ENCODE measurements at places on chromosomes 6 and 20.

DNA sequence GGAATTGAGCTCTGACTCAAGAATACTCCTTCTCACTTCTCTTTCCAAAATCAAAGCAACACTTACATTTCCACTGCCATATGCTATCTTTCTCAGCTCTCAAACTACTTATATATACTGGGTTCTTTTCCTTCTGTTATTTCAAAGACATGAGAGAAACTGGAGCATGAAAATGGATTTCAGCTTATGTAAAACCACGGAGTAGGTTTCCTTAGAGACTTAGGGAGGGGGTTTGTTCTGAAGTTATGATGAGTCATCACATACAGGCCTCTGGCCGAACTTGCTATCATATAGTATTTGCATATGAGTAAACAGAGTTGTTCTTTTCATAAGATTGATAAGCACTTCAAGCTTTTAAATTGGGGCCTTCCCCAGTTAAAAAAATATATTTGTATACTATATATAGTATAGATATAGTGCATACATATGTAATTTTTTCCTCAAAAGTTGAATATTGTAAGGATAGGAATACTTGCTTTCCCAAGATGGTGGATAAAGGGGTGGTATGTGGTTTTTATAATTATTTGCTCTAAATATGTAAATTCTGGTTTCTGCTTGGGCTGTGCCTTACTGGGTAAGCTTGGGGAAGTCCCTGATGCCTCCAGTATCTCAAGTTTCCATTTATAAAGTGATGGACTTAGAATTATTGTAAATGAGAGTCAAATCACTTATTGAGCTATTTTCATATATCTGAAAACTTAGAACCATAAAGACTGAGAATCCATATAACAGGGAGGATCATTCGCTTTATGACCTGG, 273.9 kb downstream of the RFPL4B start:
- DNase-seq: no peak

GRCh38 chr6:133954657-133955576, 1.9 kb downstream of the TBPL1 start:
- DNase-seq: no peak

DNA sequence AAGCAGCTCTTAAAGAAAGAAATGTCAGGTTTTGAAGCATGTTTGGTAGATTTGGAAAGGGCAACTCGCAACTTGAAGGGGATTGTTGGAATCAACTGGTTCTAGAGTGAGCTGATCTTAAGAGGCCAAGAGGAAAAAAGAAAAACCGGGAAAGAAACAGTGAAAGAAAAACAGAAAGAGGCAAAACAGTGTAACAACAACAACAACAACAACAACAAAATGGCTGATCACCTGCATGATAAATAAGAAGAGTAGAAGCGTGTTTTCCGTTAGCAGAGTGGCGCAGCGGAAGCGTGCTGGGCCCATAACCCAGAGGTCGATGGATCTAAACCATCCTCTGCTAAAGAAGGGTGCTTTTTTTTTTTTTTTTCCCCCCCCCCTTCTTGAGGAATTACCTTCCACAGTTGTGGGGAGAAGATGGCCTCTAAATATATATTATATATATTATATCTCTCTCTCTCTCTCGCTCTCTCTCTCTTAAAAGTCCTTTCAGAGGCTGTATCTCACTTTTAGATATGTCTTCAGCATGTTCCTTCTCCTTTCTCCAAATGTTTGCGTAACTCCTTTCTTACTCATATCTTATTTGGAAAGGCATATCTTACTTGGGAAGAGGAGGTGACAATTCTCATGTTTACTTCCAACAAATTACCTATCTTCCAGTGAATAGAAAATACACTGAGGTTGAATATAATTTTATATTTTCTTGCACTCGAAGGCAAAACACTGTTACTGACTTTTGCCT, 134.4 kb downstream of the OR2B2 start:
- no peak for DNase-seq

- no peak for DNase-seq
Observed at GRCh38 chr6:107490566-107491137, 735 bp downstream of the SOBP start.

- DNase-seq: no peak
Observed at GRCh38 chr6:20946022-20946421, 411.8 kb downstream of the CDKAL1 start.

GRCh38 chr6:89828988-89829471, 650 bp upstream of the CASP8AP2 start:
- DNase-seq: no peak

GRCh38 chr6:136964398-136964797, 42.3 kb downstream of the SLC35D3 start:
- DNase-seq: no peak

GRCh38 chr20:56840716-56841261, 211.7 kb downstream of the TFAP2C start:
- DNase-seq: no peak

- DNase-seq: no peak
Observed at GRCh38 chr6:41119508-41119907, 34.6 kb downstream of the TREML1 start.

- DNase-seq: no peak
Observed at GRCh38 chr20:47314647-47315338, 41.7 kb downstream of the ZMYND8 start.

DNA sequence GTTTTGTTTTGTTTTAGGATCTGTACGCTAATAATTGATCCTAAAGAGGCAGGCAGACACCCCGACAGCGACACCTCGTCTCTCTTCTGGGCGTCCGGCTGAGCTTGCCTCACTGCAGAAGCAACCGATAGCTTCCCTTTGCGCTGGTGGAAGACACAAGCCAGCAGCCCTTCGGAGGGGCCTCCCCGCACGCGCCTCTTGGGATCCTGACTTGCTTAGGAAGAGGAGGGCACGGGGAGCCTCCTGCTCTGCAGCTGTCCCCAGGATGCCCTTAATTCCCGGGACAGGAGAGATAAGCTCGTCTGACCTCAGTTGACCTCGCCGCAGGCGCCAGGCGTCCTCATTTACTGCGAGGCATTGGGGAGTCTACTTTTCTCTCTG, 94.0 kb downstream of the CD83 start:
- no peak for DNase-seq

GRCh38 chr6:24854077-24854666, 55.5 kb upstream of the ARMH2 start:
- no peak for DNase-seq

DNA sequence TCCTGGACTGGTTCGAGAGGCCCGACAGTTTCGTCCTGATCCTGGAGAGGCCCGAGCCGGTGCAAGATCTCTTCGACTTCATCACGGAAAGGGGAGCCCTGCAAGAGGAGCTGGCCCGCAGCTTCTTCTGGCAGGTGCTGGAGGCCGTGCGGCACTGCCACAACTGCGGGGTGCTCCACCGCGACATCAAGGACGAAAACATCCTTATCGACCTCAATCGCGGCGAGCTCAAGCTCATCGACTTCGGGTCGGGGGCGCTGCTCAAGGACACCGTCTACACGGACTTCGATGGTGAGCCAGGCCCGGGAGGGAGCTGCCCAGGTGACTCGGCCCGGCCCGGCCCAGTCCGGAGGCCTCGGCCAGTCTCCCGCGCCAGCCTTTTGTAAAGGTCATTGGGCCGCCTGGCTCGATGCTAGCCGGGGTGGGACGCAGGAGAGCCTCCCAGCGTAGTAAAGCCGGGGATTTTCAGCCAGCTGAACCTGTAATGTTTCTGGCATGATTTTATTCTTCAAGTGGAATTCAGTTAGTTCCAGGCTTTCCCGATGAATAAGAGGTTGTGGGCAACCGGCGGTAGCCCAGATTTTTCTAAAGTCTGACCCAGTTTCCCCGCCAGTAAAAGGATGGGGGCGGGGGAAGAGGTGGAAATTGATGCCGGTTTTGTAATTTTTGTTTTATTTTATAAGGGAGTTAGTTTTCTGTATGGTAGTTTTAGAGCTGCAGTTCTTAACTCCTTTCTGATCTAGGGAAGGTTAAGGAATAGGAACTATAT, 1.4 kb downstream of the PIM1 start:
- no peak for DNase-seq

- no peak for DNase-seq
Observed at GRCh38 chr6:39426073-39426456, 103.6 kb upstream of the KCNK16 start.

DNA sequence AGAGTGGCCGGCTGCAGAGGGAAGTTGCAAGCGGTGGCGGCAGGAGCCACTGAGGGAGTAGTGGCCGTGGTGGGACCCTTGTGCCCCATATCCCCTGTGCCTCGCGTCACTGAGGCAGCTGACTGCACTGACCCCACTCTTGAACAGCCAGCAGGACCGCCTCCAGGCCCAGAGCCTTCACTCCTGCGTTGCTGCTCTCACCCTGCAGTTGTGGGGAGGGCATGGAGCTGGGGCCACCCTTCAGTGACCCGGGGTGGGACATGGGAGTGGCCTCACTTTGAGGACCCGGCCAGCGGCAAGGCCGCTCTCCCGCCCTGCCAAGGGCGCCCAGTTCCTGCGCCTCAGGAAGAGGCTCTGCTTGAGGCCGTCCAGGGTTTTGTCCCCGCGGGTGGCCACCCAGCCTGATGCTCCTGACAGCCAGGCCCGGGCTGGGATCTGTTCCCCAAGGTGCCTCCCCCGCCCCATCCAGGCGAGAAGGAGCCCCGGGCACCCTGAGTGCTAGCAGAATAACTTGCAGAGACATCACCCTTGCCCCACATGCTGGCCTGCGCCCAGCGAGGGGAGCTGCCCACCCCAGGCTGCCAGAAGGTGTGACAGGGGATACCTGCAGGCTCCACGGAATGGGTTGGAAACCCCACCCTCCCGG, 44.4 kb downstream of the HLA-DRA start:
- DNase-seq: no peak

GRCh38 chr6:132598473-132598872, 8.9 kb upstream of the TAAR5 start:
- no peak for DNase-seq

GRCh38 chr20:44581515-44581914, 864 bp upstream of the PKIG start:
- DNase-seq: no peak

DNA sequence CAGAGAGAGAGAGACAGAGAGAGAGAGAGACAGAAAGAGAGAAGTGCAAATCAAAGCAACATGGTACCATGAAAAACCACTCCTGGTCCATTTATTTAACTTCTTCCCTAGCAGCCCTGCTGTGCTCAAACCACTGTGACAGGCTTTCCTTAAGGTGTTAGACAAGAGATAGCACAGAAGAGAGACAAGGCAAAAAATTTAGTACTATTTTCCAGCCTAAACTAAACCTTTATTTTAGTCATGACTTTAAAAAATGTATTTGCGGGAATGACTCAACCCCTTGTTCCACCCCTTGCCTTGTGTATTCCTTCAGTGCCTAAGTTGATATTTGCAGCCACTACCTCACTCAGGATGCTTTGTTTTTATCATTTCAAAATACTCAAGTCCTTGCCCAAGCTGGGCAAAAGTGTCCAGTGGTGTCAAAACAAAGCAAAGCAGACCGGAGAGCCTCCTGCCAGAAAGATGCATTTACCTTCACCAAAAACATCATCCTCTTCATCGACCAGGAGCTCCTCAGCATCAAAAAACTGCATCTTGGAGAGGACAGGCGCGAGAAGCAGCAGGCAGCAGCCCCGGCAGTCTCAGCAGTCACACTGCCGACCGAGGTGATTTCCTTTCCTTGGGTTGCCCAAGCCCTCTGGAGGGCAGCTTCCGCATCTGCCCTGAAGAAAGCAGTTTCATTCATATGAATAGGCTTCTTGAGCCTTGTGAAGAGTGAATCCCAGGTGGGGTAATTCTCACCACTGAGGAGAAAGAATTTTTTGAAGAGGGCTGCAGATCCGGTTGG, at the start of gene RIPOR2:
Gene RIPOR2 (minus strand): TSS at position 595 of the 787 bp plus-strand sequence. CDS start 62 bp downstream, at position 533.
- DNase-seq: no peak

DNA sequence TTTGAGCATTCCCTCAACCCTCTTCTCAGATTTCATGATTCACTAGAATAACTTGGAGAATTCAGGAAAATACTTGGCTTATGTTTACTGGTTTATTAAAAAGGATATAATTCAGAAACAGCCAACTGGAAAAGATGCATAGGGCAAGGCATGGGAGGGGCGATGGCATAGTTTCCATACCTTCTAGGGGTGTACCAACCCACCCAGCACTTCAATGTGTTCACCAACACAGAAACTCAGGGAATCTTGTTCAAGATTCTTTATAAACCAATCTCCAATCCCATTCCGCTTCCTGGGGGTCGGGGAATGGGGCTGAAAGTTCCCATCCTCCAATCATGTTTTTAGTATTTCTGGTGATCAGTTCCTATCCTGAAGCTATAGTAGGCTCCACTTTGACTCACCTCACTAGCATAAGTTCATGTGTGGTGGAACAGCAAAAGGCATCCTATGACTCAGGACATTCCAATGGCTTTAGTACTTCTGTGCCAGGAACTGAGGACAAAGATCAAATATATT, 164.4 kb downstream of the SIM1 start:
- DNase-seq: no peak

DNA sequence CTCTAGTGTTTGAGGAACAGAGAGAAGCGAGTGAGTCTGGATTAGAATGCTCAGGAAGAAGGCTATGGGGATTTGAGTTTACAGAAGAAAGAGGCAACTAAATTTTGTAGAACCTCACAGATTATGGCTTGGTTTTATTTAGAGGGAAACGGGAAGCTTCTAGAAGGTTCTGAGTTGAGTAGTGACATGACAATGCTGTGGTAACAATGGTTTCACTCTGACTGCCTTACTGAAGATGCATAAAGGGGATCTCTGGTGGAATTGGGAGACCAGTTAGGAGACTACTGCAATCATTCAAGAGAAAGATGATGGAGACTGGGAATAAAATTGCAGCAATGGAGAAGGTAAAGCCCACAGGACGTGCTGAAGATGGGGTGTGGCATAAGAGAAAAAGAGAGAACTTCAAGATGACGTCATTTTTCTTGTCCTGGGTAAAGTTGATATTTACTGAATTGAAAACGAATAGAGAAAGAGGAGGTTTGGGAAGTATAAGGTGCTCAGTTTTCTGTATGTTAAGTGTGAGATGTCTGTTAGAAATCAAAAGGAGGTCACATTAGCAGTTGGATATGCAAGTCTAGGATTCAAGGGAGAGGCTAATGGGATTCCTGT, 710.1 kb upstream of the NRSN1 start:
- no peak for DNase-seq

DNA sequence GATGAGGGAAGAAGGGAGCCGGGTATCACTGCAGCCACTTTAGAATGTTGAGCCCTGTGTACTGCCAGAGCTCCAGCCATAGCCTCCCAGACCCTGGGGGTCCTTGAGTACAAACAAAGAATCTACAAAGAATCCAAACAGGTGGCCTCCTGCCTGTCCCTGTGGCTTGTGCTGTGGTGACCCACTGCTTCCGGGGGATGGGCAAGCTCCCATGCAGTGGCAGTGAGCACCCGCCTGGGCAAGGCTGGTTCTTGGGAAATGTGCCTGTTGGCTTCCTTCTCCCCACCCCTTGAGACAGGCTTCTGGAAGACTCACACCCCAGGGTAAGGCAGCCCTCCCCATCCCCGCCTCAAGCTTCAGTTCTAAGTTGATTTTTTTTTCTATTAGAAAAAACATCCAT, 13.9 kb downstream of the SIRPA start:
- no peak for DNase-seq

DNA sequence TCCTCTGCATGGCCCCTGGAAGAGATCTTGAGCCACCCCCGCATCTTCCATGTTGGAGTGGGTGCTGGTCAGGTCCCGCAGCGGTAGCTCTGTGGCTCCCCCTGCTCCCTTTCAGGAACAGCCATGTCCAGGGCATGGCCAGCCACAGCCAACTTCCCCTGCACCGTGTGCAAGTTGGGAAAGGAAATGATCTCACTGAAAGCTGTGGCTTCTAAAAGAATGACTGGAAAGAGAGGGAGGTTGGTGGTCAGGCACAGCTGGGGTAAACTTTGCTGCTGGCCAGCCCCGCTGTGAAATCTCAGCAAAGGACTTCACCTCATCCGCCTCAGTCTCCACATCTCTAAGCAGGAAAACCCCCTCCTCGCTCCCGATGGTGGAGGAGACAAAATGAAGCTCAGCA, 153.6 kb upstream of the CST7 start:
- no peak for DNase-seq
